Fibroblast of skin of left biceps (primary cell): ENCODE measurements at places on chromosomes 5 and 9.
A peak's percentile ranks its signal among the peaks of the same experiment; 100 is the strongest.

GRCh38 chr9:88378317-88378716, 9.9 kb upstream of the SPIN1 start:
- DNase-seq: no peak

DNA sequence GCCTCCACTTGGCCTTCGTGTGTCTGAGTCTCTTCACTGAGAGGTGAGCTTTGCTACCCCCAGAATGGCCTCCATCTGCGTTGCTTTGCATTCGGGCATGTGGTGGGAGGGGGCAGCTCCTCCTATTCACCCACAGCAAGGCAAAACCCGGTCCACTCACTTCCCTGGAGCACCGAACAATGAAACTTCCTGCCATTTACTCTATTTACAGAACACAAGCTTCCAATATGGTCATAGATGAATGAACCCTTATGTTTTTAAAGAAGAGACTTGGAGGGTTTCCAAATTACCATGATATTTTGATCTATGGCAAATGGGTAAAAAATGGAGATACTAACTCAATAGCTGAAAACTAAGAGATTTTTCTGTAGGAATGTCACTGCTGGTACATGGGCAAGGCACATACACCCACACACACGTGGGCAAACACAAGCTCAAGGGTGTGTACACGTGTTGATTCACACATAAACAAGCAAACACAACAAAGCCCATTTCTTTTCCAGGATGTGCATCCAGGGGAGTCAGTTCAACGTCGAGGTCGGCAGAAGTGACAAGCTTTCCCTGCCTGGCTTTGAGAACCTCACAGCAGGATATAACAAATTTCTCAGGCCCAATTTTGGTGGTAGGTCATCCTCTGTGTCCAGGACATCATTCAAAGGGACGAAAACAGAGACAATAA, 5.2 kb downstream of the GABRP start:
- DNase-seq: no peak

- no peak for DNase-seq
Measured at GRCh38 chr9:136326761-136327303, 507 bp upstream of the GPSM1 start.

DNA sequence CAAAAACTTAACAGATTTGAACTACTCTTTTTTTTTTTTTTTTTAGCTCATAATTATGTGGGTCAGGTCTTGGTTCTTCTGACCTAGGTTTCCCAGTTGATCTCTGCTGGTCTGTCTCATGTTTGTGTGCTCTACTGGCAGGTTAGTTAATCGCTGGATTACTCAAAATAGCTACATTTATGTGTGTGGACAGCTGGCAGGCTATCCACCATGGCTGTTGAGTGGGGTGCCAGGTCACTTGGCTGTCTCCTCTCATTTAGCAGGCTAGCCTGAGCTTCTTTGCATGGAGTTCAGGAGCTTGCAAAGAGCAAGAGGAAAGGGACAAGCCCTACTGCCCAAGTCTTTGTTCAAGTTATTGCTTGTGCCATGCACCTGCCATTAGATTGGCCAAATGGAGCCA, 9.3 kb downstream of the ADCY2 start:
- no peak for DNase-seq

GRCh38 chr5:179153921-179154345, 93.8 kb downstream of the ZNF354C start:
- no peak for DNase-seq

- no peak for DNase-seq
Measured at GRCh38 chr9:123326662-123327093, 29.3 kb upstream of the CRB2 start.

DNA sequence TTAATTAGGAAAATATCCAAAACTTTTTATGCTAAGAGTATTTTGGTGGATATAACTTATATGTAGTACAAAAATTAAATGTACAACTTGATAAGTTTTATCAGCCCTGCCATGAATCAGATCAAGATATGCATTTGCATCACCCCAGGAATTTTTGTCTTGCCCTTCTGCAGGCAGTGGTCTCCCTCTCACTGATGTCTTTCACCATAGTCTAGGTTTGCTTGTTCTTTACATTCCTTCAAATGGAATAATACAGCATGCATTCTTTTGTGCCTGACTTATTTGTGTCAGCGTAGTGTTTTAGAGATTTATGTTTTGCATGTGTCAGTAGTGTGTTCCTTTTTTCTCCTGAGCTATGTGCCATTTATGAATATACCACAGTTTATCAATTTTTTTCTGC, 36.4 kb downstream of the RNF180 start:
- no peak for DNase-seq

GRCh38 chr5:54270326-54270725, 40.0 kb downstream of the ARL15 start:
- DNase-seq: no peak

DNA sequence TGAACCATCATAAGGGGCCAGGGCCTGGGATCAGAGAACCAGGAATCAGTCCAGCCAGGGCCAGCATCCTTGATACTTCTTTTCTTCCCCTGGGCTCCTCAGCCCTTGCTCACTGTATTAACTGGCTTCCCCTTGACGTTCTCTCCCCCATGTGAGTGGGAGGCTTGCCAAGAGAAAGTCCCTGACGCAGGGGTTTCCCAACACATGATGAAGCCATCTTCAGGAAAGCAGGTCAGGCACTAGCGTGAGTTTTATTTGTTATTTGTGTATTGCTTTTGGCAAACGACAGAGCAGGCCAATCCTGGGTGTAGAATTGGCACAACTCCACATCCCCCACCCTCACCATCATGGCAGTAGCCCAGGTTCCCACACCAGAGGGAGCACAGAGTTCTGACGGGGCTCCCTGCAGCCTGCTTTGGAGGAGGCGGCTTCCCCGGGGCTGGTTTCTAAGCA, 165.5 kb upstream of the NFIL3 start:
- DNase-seq: peak; percentile 13

DNA sequence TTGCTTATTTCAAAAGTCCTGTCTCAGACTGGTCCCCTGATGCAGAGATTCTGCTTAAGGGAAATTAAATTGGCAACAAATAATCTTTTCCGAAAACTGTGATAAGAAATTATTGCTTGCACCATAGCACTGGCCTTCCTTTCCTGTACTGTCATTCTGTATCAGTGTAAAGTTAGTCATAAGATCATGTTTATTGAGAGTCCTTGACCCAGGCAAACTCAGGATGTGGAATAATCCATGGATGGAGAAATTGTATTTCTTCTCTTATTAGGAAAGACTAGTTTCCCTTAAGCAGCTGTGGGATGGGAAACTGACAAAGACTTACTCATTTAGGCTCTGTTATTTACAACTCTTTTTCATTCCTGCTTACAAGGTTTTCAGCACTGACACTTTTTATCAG, 83.0 kb upstream of the RANBP6 start:
- DNase-seq: no peak

DNA sequence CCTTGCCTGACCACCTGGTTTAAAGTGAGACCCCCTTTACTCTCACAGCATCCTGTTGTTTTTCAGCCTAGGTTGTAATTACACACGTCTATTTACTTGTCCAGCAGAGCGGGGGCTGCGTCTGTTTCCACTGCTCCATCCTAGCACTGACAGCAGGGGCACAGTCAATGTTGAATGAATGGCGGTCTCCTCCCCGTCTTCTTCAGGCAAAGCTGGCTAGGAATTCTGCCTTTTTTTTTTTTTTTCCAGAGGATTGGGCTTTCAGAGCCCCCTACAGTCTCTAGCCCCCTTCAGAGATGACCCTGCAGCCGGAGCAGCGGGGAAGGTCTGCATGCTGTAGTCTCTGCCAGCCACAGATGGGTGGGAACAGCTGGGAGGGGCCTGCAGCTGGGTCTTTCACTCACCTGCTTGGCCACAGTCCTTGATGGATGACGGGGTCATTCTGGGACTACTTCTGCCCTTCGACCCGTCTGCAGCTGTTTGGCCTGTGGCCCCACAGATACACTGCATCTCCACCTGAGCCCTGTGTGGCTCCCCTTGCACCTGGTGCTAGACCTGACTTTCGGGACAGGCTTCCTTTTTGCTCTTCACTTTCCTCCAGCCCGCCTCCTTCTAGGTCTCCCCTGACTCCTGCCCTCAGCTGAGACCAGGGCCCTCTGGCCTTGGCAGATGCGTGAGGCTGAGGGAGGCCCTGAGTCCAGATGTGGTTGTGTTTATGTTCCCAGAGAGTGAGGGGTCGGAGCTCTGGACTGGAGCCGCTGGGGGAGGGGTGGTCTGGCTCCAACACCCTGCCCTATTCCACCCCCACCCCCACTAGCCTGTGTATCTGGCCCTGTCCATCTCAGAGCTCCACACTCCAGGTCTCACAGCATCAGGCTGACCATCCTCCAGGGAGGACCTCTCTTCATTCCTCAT, 8.0 kb downstream of the PITX1 start:
- DNase-seq: no peak

GRCh38 chr5:72065751-72066255, 41.5 kb upstream of the MAP1B start:
- DNase-seq: no peak

DNA sequence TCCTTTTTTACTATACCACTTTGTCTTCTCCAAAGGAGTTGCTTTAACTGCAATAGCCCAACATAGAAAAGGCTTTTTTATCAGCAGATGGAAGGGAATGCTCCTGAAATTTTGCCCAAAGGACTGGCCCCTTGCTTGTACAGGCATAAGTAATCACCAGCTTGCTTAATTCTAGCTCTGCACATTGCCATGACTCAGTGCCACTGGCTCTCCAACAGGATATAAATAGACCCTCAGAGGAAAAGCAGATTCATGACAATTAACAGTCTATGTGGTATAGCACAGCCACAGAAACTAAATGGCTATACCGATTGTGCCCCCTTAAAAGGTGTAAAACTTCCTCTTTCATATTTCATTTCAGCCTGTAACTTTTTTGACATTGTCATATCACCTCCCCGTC, 227.0 kb downstream of the ZNF608 start:
- peak; percentile 50 for DNase-seq

GRCh38 chr9:116550696-116551436, 136.2 kb upstream of the TRIM32 start:
- no peak for DNase-seq

GRCh38 chr5:137592317-137592716, 93.2 kb upstream of the SPOCK1 start:
- no peak for DNase-seq

GRCh38 chr9:73200694-73201452, 49.2 kb downstream of the ANXA1 start:
- no peak for DNase-seq

GRCh38 chr9:4320021-4320420, 20.2 kb upstream of the GLIS3 start:
- DNase-seq: no peak

DNA sequence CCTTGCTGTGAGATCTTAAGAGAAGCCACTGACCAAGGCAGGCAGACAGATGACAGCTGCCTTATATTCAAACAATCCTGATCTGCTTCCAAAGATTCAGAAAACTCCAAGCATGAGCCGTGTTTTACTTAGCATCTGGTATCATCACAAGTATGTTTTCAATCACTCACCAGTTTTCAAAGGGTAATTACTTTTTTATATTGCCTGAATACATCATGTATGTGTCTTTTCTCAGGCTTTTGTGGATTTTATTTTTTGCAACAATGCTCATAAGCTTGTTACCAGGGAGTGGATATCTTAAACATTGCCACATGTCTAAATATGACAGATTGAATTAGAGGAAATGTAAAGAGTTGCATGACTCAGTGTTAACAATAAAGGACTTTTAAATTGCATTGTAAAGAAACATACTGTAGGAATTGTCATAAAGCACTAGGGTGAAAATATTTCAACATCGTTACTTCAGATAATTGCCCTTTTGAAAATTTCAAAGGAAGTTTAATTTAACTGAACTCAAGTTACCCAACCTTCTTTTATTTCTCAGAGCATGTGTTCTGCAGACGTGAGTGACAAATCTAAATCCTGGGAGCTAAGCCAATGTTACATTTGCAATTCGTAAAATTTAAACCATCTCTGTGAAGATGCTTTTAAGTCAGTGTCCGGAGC, 326.1 kb downstream of the PLK2 start:
- DNase-seq: peak; percentile 89

DNA sequence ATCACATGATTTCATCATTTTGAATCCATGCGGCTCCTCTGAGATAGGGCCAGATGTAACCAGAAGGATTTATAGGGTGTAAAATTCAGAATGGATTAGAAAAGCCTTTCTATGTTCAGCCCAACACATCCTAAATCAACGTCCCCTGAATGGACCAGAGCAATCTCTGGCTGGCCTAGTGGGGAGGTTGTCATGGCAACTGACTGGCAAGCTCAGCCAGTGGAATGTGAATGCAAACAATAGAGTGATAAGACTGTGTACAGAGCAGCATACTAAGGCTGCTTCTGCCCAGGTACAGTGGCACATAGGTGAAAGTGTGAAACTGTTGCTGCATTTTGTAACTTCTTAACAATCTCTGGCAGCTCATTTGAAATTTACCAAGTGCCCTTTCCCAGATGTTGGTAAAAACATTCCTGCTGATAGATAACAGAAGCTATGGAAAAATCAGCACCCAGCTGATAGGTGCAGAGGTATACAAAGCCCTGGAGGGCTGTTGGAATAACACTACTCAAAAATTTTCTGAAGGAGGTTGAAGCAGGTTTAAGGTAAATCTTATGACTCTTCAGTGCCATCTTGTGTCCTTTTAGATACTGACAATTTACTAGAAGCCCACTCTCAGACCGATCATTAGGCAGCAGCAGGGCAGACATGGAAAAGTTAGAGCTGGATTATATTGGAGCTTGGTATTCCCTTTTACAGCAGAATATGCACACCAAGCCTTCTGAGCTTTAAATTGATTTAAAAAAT, 267.2 kb downstream of the RAB3C start:
- DNase-seq: no peak

- no peak for DNase-seq
Measured at GRCh38 chr5:139762615-139763170, 32.9 kb upstream of the PSD2 start.

- no peak for DNase-seq
Measured at GRCh38 chr9:115888131-115888530, 265.5 kb upstream of the PAPPA start.

DNA sequence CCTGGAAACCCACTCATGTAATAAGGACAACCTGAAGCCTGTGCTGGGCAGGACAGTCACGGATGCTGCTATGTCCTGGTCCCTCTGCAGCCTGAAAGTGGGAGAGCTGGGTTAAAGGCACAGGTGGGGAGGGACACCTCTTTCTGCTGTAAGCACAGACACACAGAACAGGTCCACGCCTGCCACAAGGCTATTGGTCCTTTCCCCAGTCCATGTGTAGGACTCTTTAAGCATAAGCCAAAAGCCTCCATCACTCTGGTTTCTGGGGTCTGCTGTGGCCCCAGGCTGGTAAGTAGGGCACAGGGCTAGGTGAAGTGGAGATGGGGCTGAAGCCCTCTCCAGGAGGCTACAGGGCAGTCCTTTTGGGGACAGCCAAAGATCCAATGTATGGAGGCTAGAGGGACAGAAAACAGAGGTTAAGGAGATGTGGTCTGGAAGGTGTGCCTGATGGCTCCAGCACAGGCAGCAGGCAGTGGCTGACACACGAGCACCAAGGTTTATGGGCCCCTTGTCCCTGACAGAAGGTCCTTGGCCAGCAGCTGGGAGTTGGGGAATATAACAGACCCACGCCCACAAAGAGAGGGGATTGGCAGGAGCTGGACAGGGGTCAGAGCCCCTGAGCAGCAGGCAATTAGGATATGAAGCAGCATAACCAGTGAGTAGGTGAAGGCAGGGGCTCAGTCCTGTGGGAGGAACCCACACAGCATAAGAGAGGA, 203.6 kb upstream of the MVB12B start:
- DNase-seq: no peak
